ENCODE measurements at places on chromosomes 5 and 9. TPM values are rescaled to one million over a fixed set of nuclear protein-coding genes. Genes with fewer than 3 reads are reported as not detected.

COL15A1 gene
- 12.6 TPM for total RNA-seq

IFNA5 gene
- not detected for total RNA-seq

GALNT12 gene
- 16.5 TPM for total RNA-seq

ABHD17B gene
- total RNA-seq: 23.9 TPM

BAAT gene
- total RNA-seq: not detected

PCDHB3 gene
- 0.29 TPM for total RNA-seq

ENTREP1 gene
- under 0.01 TPM for total RNA-seq

GFPT2 gene
- total RNA-seq: 44.7 TPM

PHYHD1 gene
- total RNA-seq: 18.7 TPM

PLCXD3 gene
- total RNA-seq: under 0.01 TPM

PCDHAC2 gene
- total RNA-seq: under 0.01 TPM

PPP1R2B gene
- total RNA-seq: 0.15 TPM

MRPL36 gene
- 23.3 TPM for total RNA-seq

ZNF883 gene
- 7.9 TPM for total RNA-seq

SLC4A9 gene
- total RNA-seq: not detected

NR2F1 gene
- total RNA-seq: 55.4 TPM

PCDHB10 gene
- 0.66 TPM for total RNA-seq

CCL21 gene
- not detected for total RNA-seq

NR2F1-AS1 gene
- total RNA-seq: 31.4 TPM

Measured in smooth muscle cell of trachea (primary cell).